HFF-Myc (cell line): ENCODE measurements at places on chromosomes 7 and 10.

- no peak for DNase-seq
These were observed 98.5 kb downstream of the CHN2 start for GRCh38 chr7:29292886-29293658.

GRCh38 chr7:89085580-89085979 is 290.0 kb upstream of the TEX47 start:
- no peak for DNase-seq

- DNase-seq = no peak
These were observed 39.8 kb upstream of the PCBD1 start for GRCh38 chr10:70928140-70928539.

GRCh38 chr7:69342154-69342884 is 256.0 kb upstream of the AUTS2 start:
- DNase-seq = no peak

GRCh38 chr7:44740055-44740454 is 8.6 kb upstream of the ZMIZ2 start:
- DNase-seq = no peak
